IMR-90 (cell line): ENCODE measurements at places on chromosomes 1 and 21.

DNA sequence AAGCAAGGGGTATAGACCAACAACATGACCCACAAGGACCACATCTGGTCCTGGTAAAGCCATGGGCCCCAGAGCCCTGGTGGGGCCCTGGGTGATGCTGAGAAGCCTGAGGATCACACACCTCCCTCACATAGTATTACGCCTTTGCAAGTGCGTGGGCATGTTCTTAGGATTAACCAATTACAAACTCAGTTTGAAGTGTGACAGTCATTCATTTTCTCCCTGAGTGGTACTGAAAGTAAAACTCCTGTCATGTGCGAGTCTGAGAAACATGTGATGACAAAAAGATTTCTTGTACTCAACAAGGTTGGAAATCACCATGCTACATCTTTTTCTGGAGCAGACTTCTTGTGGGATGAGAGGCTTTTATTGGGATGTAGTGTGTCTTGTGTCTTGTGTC, 315.3 kb upstream of the DUSP10 start:
- H3K27ac ChIP-seq = no peak overlapping the region
- H3K27me3 ChIP-seq = peaks cover 2% of the 10 kb centered on the region
- H3K4me3 ChIP-seq = no peak overlapping the region
- no peak for DNase-seq
- H3K4me1 ChIP-seq = peaks cover 5% of the 10 kb centered on the region; the same call in 1 of the 2 replicates

GRCh38 chr1:66237042-66237441, 296.9 kb upstream of the SGIP1 start:
- no peak overlapping the region for H3K4me3 ChIP-seq
- peaks cover 2% of the 10 kb centered on the region; the same call in 1 of the 2 replicates for H3K27me3 ChIP-seq
- H3K27ac ChIP-seq = no peak overlapping the region
- no peak for DNase-seq
- peaks cover 2% of the 10 kb centered on the region; the same call in 1 of the 2 replicates for H3K4me1 ChIP-seq

DNA sequence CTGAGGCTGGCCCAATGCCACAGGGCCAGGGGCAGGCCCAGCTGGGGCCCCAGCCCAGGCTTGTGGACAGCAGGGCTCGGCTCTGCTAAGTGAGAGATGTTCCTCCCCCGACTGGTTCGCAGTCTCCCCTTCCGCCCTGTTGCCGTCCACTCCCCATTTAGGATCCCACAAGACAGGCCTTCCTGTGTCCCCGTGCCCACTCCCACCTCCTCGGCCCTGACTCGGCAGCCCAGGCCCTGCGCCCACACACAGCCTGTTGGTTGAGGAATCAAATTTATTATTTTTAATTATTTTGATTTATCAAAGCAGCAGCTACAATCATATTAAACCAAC, 78.4 kb downstream of the CASZ1 start:
- peaks cover 59% of the 10 kb centered on the region; the same call in 1 of the 2 replicates for H3K27me3 ChIP-seq
- H3K4me3 ChIP-seq = no peak overlapping the region
- H3K36me3 ChIP-seq = no peaks in the 10 kb centered on the region
- no peak overlapping the region for H3K27ac ChIP-seq
- H3K4me1 ChIP-seq = no peaks in the 10 kb centered on the region

- no peak overlapping the region for H3K4me3 ChIP-seq
- H3K36me3 ChIP-seq = peaks cover 3% of the 10 kb centered on the region; the same call in 1 of the 2 replicates
- DNase-seq = peak; percentile 41
- no peak overlapping the region for H3K27ac ChIP-seq
- no peaks in the 10 kb centered on the region for H3K4me1 ChIP-seq
These were observed 45.3 kb upstream of the PODN start for GRCh38 chr1:53016705-53017104.

GRCh38 chr1:188240772-188241406, 1412.1 kb downstream of the PLA2G4A start:
- H3K4me3 ChIP-seq = no peak overlapping the region
- no peak for DNase-seq
- no peaks in the 10 kb centered on the region for H3K27me3 ChIP-seq
- no peaks in the 10 kb centered on the region for H3K36me3 ChIP-seq

GRCh38 chr1:236009857-236010256, 55.0 kb downstream of the NID1 start:
- DNase-seq = peak; percentile 83
- no peak overlapping the region for H3K27ac ChIP-seq
- H3K27me3 ChIP-seq = no peaks in the 10 kb centered on the region

DNA sequence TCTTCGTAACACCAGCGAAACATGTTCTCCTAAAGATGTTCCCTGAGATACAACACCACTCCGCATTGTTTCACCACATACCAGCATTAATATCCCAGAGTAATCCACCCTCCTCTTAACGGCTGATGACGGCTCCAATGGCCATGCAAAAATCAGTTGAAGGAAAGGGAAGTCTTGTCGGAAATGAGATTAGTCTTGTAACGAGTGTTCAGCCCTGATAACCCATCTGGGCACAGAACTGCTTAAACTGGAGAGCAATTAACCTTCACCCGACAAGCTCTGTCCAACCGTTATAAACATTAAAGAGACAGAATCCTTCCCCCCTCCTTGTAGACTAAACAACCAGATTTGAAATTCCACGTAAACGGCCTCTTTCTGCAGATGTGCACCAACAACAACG, 21.9 kb downstream of the ERG start:
- no peaks in the 10 kb centered on the region for H3K36me3 ChIP-seq
- H3K4me1 ChIP-seq = no peaks in the 10 kb centered on the region
- H3K4me3 ChIP-seq = no peak overlapping the region

DNA sequence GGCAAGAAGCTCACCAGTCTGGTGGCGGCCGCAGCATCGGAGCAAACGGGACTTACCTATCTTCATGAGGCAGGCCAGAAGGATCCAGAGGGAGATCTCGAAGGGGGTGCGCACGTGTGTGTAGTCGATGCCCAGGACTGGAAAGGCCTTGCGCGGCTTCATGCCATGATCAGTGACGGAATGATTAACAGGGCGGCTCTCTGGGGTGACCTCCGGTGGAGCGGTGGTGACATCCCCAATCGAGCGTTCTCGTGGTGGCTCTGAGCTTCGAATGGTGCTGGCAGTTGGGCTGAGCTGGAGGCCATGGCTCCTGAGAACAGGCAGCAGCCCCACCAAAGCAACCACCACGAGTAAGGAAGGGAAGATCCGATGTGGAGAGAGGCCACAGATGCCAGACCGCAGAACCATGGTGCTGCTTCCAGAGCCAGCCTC, 982 bp downstream of the SLC9A1 start:
- no peak for DNase-seq
- peak overlapping the region; percentile 20 for H3K27ac ChIP-seq
- H3K27me3 ChIP-seq = no peaks in the 10 kb centered on the region
- H3K36me3 ChIP-seq = no peaks in the 10 kb centered on the region
- peak overlapping the region; percentile 61 for H3K4me3 ChIP-seq
- peaks cover 31% of the 10 kb centered on the region for H3K4me1 ChIP-seq

GRCh38 chr1:1312450-1313314, 4.3 kb downstream of the PUSL1 start:
- peaks cover 8% of the 10 kb centered on the region for H3K4me1 ChIP-seq
- H3K27me3 ChIP-seq = no peaks in the 10 kb centered on the region
- no peak overlapping the region for H3K27ac ChIP-seq
- H3K4me3 ChIP-seq = no peak overlapping the region
- no peak for DNase-seq

- peaks cover 18% of the 10 kb centered on the region for H3K4me1 ChIP-seq
- H3K36me3 ChIP-seq = peaks cover 1% of the 10 kb centered on the region; the same call in 1 of the 2 replicates
- H3K27ac ChIP-seq = no peak overlapping the region
- no peak overlapping the region for H3K4me3 ChIP-seq
- no peak for DNase-seq
These were observed 2.2 kb downstream of the DHCR24 start for GRCh38 chr1:54884768-54885167.

GRCh38 chr1:189530162-189530561, 947.5 kb downstream of the BRINP3 start:
- no peaks in the 10 kb centered on the region for H3K36me3 ChIP-seq
- no peak overlapping the region for H3K27ac ChIP-seq
- DNase-seq = no peak
- no peaks in the 10 kb centered on the region for H3K27me3 ChIP-seq

- H3K36me3 ChIP-seq = no peaks in the 10 kb centered on the region
- DNase-seq = no peak
- peaks cover 76% of the 10 kb centered on the region for H3K27me3 ChIP-seq
- H3K4me3 ChIP-seq = no peak overlapping the region
These were observed 40.4 kb downstream of the RHBG start for GRCh38 chr1:156409439-156409838.

GRCh38 chr1:172180501-172181285, 239.8 kb upstream of the C1orf105 start:
- DNase-seq = peak; percentile 70
- H3K36me3 ChIP-seq = no peaks in the 10 kb centered on the region
- H3K27ac ChIP-seq = peak overlapping the region; percentile 99
- H3K27me3 ChIP-seq = no peaks in the 10 kb centered on the region

GRCh38 chr1:228487336-228488124, at the start of gene RNF187:
Gene RNF187, plus strand, starts transcription at chr1:228487382.
- H3K27ac ChIP-seq = peak within 1 kb of the TSS; percentile 97
- H3K4me3 ChIP-seq = peak within 1 kb of the TSS; percentile 70
- H3K36me3 ChIP-seq = peaks cover 24% of the 10 kb centered on the region
- H3K27me3 ChIP-seq = no peaks in the 10 kb centered on the region
- H3K4me1 ChIP-seq = peaks cover 18% of the 10 kb centered on the region

- H3K36me3 ChIP-seq = no peaks in the 10 kb centered on the region
- peaks cover 10% of the 10 kb centered on the region for H3K4me1 ChIP-seq
- DNase-seq = no peak
- H3K27me3 ChIP-seq = peaks cover 13% of the 10 kb centered on the region
- no peak overlapping the region for H3K4me3 ChIP-seq
These were observed 17.1 kb upstream of the ADGRB2 start for GRCh38 chr1:31781138-31781755.
